ENCODE measurements at places on chromosomes 3 and 15. TPM values are rescaled to one million over a fixed set of nuclear protein-coding genes. Genes with fewer than 3 reads are reported as not detected.

The NUTM1 gene
- not detected for total RNA-seq

GRCh38 chr3:59808446-59808845 lies 758.6 kb upstream of the CFAP20DC start:
- DNase-seq, result no peak

DNA sequence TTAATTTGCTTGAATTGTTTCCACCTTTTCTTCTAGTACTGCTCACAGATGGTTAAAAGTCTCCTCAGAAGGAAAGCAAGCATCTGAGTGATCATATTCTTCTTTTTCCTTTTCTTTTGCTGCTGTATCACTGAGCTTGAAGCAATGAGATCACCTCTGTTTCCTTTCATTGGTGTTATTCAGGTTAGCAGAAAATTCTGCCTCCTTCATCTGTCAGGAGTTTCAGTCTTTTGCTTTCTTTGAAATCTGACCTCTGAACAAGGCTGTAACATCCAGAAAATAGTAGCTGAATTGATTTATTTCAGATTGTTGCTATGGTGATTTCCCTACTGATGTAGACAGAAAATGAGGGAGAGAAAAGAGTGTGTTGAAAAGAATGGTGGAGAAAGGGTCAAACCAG lies 343.0 kb downstream of the MFSD1 start:
- no peak for DNase-seq

DNA sequence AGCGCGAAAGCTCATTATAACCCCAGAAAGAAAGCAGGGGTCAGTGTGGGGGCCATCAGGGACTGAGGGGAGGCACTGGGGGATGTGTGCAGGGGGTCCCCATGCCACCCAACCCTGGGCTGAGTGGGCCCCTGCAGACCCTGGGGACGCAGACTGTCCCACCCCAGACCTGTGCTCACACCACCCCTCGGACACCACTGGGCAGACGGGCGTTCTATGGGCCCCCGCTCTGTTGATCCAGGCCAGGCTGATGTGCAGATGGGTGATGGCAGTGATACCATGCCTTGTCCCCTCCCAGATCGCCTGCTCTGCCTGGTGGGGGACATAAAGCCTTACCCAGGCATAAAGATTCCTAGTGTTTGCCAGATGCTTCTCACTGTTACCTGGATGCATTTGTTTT lies 259.7 kb upstream of the TLE3 start:
- DNase-seq, result no peak

DNA sequence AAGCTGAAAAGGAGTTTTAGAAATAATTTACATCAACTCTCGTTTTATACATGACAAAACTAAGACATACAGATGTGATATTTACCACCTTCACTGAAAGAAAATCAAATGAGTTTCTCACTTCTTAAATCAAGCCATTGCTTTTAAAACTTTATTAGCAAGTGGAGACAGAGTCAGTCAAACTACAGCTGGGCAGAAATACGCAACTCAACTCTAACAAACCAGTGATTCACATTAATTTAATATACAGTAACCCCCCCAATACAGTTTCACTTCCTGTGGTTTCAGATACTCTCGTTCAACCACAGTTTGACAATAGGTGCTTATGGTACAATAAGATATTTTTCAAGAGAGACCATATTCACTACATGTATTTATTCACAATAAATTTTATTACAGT lies 477.1 kb downstream of the MAGI1 start:
- DNase-seq, result no peak
